ENCODE measurements at places on chromosomes 16 and 17.

GRCh38 chr16:7511549-7512260, 179.1 kb downstream of the RBFOX1 start:
- no peak for DNase-seq

GRCh38 chr16:75060723-75061122, 55.9 kb downstream of the LDHD start:
- no peak for DNase-seq

GRCh38 chr17:82863941-82864712, 24.3 kb upstream of the ZNF750 start:
- peak; percentile 63 for DNase-seq

GRCh38 chr16:75928295-75928694, 202.0 kb upstream of the CPHXL start:
- no peak for DNase-seq

GRCh38 chr16:13041646-13042290, 140.4 kb downstream of the SHISA9 start:
- DNase-seq = no peak

DNA sequence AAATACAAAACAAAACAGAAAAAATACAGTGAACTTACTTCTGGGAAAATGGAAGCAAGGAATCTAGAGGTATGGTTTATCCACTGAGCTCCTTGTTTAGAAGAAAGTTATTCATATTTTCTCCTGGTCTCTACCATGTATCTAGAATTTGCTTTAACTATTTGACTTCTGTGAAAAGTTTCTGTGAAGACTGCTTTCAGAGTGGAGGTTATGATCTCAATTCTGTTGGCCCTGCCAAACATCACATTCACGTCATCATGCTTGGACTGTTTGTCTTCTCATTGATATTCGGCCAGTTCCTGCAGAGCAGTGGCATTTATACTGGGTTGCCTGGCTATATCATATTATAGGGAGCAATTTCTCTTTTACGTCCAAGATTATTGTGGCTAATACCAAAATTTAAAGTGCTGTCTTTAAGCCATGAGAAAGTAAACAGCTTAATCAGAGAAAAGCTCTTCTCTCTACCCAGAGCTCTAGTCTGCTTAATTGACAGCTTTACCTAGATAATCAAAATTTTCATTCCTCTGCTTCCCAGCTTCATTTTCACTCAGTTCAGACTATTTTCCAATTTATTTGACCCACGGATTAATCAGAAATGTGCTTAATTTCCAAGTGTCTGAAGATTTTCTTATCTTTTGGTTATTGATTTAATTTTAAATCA, at the start of gene ABCA8:
ABCA8 (minus strand) TSS at position 212 of the 661 bp plus-strand sequence. CDS start 13,358 bp downstream, outside the sequence.
- DNase-seq = no peak
